Caudate nucleus (tissue), 63 donors: ENCODE measurements at places on chromosomes 5 and 9.
A peak's percentile ranks its signal among the peaks of the same experiment; 100 is the strongest.

- DNase-seq = no peak
These were observed 943 bp downstream of the NOP16 start for GRCh38 chr5:176387384-176387925.

GRCh38 chr5:68873198-68873597 is 220.6 kb upstream of the SLC30A5 start:
- no peak for DNase-seq

DNA sequence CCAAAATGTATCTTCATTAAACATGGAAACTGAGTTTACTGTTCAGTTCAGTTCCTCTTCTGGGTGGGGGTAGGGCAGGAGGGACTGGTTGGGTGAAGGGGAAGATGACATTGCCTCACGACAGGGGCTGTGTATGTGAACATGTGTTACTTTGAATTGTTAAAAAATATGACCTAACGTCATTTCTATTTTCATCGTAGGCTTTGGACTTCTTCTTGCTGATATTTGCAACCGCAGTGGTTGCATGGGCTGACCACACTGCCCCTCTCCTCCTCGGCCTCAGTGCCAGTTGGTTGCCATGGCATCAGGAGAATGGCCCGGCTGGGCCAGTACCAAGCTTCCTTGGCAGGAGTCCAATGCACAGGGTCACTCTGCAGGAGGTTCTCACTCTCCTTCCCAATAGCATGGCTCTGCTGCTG is 41.5 kb downstream of the HACD4 start:
- DNase-seq = peak; percentile 62

- DNase-seq = no peak
These were observed 2.7 kb downstream of the ADAMTS2 start for GRCh38 chr5:179342577-179342976.

- DNase-seq = no peak
These were observed 35.5 kb upstream of the ANXA2R start for GRCh38 chr5:43075319-43076293.

DNA sequence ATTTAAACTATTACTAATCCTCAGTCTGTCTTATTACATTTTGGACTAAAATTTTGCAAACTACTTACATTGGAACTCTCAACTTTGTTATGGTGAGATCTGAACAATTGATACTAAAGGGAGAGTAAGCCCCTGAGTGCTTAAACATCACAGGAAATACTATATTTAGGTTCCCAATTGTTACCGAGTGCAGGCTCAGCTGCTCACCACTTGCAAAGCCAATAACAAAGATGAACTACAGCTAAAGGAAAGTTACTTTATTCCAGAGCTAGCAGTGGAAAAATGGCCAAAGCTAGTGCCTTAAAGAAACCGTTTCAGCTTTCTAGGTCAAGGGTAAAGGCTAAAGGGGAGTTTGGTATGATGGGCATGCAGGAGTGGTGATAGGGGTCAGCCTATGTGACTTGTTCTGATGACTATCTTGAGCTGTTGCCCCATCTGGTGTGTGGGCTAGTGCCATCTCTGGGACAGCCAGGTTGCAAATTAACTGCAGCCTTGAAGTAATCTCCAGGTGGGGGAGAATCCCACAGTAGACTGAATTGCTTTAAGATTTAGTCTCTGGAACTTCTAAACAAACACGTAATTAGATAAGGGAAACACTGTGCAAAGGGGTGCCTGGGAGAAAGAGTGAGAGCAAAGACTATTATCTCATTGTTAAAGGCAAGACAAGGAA is 7.8 kb upstream of the NDUFB6 start:
- DNase-seq = no peak

DNA sequence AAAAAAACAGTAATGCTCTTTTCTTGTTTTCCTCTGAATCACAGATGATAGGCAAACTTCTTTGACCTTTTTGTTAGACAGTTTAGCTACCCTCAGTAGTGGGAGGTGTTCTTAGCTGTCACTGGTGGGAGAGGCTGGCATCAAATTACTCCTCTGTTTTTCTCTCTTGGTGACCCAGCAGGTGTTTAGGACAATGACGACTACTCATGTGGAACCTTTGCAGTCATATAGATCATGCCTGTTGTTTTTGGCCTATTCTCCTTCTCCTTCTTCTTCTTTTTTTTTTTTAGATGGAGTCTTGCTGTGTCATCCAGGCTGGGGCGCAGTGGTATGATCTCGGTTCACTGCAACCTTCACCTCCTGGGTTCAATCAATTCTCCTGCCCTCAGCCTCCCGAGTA is 15.4 kb upstream of the NPR2 start:
- DNase-seq = no peak

DNA sequence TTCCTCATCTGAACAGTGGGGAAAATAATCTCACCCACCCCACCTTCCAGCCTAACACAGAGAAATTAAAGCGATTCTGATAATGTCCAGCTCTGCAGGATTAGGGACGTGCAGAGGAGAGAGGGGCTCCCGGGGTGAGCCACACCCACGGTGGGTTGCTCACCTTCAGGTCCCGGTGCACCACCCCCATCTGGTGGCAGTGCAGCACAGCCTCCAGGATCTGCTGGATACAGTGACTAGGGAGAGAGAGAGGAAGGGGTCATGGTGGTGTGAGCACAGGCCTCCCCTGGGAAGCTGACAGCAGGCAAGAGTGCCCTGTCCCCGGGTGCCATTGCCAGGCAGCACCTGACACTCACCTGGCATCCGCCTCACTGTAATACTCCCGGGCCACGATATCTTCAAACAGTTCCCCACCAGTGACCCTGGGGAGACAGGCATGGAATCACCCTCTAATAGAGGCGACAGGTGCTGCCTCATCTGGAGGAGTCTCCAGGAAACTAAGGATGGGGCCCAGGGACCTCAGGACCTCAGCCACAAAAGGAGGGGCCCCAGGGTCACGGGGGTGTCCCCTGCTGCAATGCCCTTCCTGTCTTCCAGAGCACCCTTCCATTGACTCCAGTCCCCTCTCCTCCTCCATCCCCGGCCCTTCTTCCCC is 33.0 kb downstream of the CAMK2A start:
- DNase-seq = no peak

DNA sequence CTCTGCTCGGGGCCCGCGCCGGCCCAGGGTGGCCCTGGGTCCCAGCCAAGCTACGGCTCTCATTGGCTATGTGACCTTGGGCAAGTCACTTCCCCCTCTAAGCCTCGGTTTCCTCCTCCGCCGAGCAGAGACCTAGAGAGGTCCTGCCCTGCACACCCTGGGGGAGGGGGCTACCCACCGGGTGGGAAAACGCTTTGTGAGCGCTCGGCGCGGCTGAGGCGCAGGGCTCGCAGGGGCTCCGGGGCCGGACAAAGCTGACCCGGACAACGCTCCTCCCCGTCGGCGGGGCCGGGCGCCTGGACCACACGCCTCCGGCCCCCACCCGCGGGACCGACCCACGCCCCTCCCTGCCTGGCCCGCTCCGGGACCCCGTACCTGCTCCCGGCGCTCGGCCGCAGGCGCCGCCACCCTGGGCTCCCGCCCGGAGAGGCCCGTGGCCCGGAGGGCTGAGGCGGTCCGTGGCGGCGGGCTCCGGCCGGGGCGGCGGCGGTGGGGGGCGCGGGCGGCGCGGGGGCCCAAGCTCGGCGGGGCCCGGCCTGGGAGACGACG is 85.7 kb upstream of the MELK start:
- DNase-seq = peak; percentile 47

- DNase-seq = no peak
These were observed 34.9 kb upstream of the RPS23 start for GRCh38 chr5:82313016-82313415.

DNA sequence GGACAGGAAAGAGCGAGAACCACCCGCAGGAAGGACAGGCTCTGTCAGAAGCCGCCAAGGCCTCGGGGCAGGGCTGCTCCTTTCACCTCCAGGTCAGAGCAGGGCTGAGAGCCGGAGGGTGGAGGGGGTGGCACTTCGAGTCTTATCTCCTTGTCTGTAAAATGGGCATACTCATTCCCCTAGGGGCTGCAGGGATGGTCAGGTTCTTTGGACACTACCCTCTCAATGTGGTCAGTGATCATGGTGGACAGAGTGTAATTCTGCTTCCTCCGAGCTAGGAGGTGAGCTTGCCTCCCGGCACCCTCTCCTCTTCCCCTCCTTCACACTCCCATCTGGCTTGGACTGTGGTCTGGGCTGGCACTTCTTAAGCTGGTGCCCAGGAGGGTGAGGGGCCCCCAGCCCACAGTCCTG is 39.6 kb downstream of the RGS3 start:
- DNase-seq = no peak

GRCh38 chr9:130327781-130328348 is 62.3 kb downstream of the HMCN2 start:
- DNase-seq = no peak

GRCh38 chr5:101600614-101601013 is 695.5 kb downstream of the SLCO4C1 start:
- no peak for DNase-seq

DNA sequence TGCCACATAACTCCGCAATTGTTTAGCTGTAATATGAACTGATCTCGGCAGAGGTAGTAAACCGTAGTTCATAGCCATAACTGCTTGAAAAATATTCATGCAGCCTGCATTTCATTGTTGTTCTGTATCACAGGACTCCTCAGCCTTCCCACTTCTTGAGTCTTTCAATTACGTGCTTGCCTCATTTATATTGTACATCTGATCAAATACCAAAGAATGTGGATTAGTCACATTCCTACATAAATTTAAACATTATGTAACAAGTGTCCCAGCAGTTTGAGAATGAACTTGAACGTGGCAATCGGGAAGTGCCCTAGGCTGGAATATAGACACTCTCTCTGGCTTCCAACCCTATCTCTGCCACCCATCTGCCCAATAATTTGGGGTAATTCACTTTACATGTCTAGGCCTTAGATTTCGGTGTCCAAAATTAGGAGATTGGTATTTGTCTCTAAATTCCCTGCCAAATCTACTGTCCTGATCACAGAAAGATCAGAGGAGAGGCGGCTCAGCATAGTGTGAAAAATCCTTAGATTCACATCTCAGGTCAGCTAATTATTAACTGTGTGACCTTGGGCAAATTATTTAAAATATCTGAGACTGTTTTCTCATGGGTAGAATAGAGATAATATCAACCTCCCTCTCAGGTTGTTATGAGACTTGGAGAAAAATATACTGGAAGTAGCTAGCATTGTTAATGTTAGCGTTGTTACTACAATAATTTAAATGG is 215.1 kb upstream of the RFX3 start:
- no peak for DNase-seq

DNA sequence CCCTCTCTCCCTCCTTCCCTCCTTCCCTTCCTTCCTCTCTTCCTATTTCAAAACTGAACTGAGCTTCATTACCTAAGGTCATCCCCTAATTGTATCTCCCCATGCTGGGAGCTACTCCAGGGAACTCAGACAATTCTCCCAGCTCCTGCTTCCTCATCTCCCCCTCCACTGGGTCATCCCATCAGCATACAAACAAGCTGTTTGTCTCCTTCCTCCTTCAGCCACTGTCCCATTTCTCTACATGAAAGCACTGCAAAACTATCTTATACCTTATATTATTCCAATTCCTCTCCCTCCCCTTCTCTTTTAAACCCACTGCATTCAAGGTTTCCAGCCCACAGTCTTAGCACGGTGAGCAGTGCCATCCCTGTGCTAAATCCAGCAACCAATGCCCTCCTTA is 262.4 kb downstream of the AGTPBP1 start:
- no peak for DNase-seq

DNA sequence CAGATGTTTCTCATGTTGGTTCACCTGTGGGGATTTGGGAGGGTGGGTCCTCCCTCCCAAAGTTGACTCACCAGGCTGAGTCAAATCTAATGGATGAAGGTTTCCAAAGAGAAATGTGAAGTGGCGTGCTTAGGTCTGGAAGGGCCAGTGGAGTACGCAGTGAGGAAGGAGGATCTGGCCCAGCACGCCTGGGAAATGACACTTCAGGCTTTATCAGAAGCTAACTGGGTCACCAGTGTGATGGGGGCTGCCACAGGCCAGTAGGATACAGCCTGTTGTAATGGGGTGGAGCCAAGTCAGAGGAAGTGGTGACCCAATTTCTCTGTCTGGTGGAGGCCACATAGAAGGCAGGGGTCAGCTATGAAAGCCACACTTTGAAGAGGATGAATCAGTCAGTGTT is 18.0 kb downstream of the POLR1E start:
- DNase-seq = no peak

- DNase-seq = no peak
These were observed 2.8 kb downstream of the ARHGEF37 start for GRCh38 chr5:149584121-149584520.

- no peak for DNase-seq
These were observed 196.6 kb downstream of the PTTG1 start for GRCh38 chr5:160618286-160618685.

DNA sequence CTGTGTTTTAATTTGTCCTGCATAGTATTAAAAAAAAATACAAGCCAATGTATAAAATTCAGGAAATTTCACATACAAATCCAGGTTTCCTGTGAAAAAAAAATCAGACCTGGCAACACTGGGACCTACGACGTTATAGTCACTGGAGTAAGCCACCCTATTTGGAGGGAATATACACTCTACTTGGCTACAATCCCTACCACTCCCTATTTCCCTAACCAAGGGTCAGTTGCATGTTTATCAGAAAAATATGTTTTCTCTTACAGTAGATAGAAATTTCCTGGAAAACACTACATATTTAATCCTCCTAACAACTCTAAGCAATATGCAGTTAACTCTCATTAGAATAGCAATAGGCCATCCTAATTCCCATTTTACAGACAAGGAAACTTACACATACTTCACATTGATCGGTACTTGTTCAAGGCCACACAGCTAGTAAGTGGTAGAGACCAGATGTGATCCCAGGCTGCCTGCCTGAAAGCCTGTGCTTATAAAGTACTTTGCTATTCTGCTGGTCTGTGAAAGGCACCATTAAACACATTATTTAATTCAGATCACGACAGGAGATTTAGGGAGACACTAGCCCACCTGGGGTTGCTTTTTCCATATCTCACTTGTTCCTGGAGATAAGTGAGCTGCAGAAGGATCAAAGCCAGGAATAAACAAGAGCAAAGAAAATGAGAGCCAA is 70.8 kb downstream of the MFAP3 start:
- DNase-seq = no peak
